Astrocyte (in vitro differentiated cells and primary cell): ENCODE measurements at places on chromosomes 7 and 10. TPM values are rescaled to one million over a fixed set of nuclear protein-coding genes. Genes with fewer than 3 reads are reported as not detected.

ST8SIA6 gene
- 0.12 TPM in 1 of 2 replicates, not detected in the other for total RNA-seq

C10orf71 gene
- total RNA-seq: not detected in 2 replicates

CTTNBP2 gene
- 3.5 and 4.9 TPM in 2 replicates for total RNA-seq

ASNS gene
- 149 and 155 TPM in 2 replicates for total RNA-seq

DNA sequence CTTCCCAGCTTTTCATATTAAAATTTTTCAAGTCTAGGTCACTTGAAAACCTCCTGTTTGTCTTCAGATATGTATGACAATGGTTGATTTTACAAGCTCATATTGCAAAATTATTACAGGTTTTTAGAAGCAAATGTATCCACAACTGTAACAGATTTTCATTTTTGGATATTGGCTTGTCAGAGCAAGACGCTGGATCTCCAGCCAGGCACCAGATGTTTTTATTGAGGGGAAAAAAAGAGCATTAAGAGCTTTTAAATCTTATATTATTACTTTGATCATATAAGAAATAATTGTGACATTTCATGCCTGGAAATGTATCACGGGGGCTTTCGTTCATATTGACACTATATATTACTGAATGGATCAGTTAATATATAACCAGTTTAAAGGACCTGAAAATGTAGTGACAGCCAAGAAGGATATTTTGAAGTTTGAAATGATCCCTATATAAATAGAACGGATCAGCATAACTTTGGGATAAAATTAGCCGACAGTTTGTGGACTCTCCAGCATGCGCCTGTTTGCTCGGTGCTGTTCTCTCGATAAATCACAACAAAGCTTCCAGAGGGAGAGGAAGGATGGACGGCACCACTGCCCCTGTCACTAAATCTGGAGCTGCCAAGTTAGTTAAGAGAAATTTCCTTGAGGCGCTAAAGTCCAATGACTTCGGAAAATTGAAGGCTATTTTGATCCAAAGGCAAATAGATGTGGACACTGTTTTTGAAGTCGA lies at the start of gene ASB4:
Gene ASB4, plus strand, starts transcription at position 553 of the 733 bp plus-strand sequence. Its CDS starts 29 bp downstream, at position 582.
- H3K27me3 ChIP-seq: no peaks in the 10 kb centered on the region
- no peak for DNase-seq
- H3K4me3 ChIP-seq: no peak within 1 kb of the TSS
- H3K4me1 ChIP-seq: no peaks in the 10 kb centered on the region
- no peak within 1 kb of the TSS for H3K27ac ChIP-seq

DNA sequence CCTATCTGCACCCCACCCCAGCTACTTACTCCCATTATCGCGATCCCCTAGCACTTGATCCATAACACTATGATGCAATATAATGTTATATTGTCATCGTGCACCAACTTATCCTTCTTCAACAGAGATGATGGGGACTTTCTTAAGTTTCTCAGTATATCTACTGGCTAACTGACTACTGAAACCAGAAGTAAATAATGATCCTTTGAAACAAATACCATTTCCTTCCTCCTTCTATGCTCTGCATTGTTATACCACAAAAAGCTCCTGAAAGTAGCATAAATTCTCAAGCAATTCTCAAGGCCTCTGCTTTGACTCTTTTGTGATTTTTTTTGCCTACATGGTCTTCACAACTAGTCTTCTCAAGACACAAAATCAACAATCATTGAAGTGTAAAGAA lies 68.9 kb downstream of the HTR7 start:
- H3K4me1 ChIP-seq: no peaks in the 10 kb centered on the region
- H3K36me3 ChIP-seq: no peaks in the 10 kb centered on the region
- no peak overlapping the region for H3K27ac ChIP-seq
- DNase-seq: no peak
- H3K4me3 ChIP-seq: no peak overlapping the region
